ENCODE measurements at places on chromosomes 7 and 10.

DNA sequence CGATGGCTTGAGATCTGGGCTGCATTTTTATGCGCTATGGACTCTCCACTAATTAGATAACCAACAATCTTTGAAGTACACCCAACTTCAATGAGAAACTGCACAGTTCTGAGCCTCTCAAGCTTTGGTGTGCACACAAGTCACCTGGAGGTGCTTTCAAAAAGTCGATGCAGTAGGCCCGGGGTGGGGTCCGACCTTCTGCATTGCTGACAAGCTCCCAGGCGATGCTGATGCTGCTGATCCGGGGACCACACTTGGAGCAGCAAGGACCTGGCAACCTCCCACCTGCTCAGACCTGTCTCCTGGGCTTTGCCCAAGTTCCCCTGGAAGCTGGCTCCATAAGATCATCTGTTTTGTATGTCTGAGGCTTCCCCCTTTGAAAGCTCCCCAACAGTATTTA, 10.7 kb downstream of the KIAA1549 start:
- DNase-seq, result no peak

- DNase-seq, result no peak
Observed at GRCh38 chr10:14180911-14181566, 149.7 kb downstream of the FRMD4A start.

DNA sequence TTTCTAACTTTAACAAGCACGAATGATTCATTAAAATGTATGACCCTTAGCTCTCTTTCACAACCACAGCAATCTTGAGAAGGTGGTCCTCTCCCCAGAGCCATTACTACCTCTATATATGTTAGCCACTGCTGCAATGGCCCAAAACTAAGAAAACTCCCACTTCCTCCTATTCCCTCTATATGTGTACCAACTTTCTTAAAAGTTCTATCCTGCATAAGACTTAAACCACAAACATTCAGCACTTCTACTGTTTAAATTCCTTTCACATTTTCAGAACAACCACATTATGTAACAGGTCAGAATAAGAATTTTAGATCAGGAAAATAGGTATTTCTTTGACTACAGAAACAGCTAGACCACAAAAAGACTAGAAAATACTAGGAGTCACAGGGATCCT, 36.2 kb downstream of the WASL start:
- no peak for DNase-seq

GRCh38 chr7:92768501-92769393, 67.6 kb downstream of the CDK6 start:
- peak; percentile 23 for DNase-seq

DNA sequence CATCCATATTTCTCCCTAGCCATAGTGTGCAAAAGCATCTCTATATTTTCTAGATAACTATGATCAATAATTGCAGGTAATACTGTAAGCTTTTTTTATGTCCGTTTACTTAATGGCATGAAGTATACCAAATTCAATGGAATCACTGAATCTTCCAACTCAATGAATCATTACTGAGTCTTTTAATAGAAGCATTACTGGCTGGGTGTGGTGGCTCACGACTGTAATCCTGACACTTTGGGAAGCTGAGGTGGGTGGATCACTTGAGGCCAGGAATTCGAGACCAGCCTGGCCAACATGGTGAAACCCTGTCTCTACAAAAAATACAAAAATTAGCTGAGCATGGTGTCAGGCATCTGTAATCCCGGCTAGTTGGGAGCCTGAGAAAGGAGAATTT, 372.5 kb downstream of the BMPER start:
- DNase-seq, result no peak

DNA sequence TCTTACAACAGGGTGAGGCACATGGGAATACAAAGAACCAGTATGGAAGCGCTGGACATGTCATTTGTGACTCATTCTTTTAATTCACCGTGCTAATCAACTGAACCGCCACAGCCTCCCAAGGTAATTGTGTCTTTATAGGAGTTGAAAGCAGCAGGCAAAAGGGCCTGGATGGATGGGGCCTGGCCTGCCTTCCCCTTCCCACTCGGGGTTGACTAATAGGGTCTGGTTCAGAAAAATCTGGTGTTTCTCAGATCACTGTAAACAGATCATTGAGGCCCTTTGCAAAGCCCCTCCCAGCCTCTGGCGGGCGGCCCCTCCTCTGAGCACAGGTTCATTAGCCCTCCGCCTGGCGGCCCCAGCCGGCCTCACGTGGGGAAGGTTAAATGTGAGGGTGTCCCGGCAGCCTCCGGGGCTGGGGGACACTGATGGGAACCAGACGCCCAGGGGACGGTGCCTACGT, 100.8 kb downstream of the EBF3 start:
- peak; percentile 31 for DNase-seq

DNA sequence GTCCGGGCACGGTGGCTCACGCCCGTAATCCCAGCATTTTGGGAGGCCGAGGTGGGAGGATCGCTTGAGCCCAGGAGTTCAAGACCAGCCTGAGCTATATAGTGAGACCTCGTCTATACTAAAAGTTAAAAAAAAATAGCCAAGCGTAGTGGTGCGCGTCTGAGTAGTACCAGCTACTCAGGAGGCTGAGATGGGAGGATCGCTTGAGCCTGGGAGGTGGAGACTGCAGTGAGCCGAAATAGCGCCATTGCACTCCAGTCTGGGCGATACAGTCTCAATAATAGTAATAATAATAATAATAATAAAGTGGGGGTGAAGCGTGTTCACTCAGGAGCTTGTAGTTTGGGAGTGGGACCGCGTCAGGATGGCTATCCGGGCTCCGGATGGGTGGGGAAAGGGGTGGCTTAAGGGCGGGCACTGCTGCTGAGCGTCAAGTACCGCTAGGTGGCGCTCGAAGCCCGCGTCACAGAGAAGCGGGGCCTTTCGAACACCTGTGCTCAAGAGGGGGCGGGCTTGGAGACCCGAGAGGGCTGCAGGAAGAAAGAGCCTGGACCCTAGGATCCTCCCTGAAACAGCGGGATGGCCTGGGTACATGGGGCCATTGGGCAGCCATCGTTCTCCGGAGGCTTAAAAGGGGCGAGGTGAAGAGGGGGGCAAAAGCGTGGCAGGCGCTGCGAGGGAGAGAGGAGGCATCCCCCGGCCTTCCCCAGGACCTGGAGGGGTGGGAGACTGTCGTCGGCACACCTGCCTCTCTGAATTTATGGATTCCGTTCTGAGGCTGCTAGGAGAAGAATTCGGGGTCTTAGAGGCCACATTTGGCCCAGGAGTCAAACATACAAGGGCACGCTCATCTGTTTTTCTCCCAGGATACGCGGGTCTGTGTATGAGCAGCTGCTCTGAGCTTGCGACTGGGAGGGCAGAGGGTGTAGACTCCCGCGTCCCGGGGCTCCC, 14.5 kb downstream of the LBX1 start:
- peak; percentile 55 for DNase-seq

GRCh38 chr7:157276091-157276561, 60.7 kb upstream of the DNAJB6 start:
- DNase-seq, result no peak

DNA sequence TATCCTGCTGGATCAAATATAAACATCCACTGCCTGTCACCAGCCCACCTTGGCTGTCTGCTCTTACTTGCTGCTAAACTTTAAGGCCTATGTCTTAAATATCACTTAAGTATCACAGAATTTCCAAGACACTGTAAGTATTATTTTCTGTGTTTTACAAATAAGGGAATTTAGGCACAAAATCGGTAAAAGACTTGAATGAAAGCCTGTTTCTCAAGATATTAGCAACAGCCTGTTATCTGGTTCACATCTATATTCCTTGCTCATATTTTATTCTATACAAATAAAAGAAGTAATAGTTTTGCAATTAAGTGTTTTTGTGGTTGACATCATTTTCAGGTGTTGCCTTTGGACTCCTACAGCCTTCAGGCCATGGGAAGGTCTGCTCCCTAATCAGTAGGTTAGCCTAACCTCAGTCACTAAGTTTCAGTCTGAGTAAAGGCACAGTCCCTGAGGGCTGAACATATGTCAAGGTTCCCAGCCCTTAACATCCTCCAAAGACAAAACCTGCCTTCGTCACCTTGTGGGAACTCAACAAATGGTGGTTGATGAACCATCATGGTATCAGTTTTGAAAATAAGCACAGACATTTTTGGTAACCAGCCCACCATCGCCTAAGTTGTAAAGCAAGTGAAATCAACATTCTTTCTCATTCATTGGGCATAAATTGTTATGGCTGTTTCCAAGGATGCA, 127.1 kb downstream of the CREB5 start:
- DNase-seq, result no peak

DNA sequence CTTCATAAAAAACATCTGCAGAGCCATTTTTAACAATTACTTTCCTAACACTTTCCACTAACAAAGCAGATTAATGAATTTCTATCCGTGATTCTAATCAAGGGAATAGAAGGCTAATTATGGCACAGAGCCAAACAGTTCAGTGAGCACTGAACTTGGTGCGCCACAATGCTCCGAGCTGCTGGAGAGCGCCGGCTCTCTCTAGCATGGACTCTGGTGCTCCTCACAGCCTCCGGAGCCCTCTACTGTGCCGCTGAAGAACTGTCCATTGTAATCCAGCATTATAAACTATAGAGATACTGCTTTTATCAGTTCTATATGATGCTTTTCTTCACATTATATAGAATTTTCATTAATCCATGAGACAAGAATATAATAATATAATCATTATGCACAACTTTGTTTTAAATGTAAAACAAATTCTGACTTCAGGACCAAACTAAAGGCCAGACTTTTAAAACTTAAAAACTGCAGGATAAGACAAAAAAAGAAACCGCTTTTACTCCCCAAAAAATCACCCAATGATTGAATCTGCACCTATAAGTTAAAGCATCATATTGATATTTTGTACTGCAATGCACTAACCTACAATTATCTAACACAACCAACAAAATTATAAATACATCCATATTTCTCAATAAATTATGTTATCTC, 123.6 kb downstream of the RNF32 start:
- DNase-seq, result peak; percentile 46

All from NCI-H1930 (cell line).